ENCODE measurements at places on chromosomes 16 and 17.

DNA sequence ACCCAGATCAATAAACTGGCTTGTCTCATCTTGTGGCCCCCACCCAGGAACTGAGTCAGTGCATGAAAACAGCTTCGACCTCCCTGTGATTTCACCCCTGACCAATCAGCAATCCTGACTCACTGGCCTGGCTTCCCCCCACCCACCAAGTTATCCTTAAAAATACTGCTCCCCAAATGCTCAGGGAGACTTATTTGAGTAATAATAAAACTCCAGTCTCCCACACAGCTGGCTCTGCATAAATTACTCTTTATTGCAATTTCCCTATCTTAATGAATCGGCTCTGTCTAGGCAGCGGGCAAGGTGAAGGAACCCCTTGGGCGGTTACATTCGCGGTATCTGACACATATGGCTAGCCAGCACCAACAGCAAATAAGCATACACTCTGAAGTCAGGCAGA, 9.8 kb upstream of the RABEP1 start:
- DNase-seq, result no peak

GRCh38 chr16:23384878-23385277, 68.1 kb downstream of the COG7 start:
- no peak for DNase-seq

- DNase-seq, result no peak
Measured at GRCh38 chr17:10328206-10328605, 44.6 kb downstream of the MYH13 start.

DNA sequence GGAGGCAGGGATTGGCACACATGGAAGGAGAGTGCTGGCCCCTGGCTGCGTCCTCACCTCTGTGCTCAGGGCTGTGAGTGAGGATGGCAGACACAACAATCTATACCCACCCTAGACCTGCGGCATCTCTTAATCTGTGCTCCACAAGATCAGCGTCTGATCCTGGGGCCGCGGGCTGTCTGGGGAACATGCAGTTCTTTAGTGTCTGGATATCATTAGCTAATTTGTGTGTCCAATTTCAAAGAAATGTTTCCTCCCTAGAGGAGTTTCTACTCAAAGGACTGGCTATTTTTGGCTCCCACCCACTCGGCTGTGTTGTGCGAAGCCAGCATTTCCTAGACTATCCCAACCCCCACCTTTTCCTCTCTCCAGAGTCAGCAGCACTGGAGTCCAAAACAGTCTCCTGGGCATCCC, 93.8 kb downstream of the GRIN2A start:
- no peak for DNase-seq

GRCh38 chr17:37368577-37368976, 7.2 kb upstream of the C17orf78 start:
- DNase-seq, result no peak

- no peak for DNase-seq
Measured at GRCh38 chr16:85029408-85029784, 1.8 kb downstream of the KIAA0513 start.

DNA sequence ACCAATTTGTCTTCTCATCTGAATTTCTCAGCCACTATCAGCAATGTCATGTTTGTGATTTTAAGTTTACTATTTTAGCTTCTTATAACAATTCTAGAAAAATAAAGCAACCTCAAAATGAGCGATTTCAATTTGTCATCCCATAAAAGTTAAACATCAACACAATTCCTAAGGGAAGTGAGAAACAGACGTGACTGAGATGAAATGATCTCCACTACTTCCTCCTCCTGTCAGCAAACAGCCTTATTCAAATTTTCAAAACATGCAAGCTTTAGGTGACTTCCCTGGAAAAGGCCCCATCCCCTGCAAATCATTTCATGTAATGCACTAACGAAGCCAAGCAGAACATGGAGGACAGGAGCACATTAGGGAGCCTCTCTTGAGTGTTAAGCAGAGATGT, 64.9 kb downstream of the ZNF652 start:
- no peak for DNase-seq

GRCh38 chr17:65409381-65409780, 152.1 kb downstream of the AXIN2 start:
- no peak for DNase-seq

GRCh38 chr16:77939968-77940367, 82.4 kb upstream of the CLEC3A start:
- peak; percentile 39 for DNase-seq

DNA sequence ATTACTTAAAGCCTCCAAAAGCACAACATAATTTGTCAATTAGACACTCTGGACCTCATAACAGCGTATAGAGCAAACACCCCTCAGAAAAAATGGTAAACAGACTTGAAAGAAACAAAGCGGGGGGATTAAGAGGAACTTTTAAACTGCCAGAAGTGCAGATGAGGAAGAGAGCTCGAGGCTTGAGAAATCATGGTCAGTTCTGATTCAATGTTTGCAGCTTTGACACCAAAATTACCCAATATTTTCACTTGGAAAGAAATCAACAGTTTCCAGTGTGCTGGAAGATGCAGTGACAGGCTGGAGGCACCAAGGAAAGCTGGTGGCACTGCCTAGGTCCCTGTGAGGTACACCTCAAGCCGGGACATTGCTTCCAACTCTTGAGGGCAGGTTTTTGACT, 180.9 kb upstream of the TOX3 start:
- DNase-seq, result no peak

DNA sequence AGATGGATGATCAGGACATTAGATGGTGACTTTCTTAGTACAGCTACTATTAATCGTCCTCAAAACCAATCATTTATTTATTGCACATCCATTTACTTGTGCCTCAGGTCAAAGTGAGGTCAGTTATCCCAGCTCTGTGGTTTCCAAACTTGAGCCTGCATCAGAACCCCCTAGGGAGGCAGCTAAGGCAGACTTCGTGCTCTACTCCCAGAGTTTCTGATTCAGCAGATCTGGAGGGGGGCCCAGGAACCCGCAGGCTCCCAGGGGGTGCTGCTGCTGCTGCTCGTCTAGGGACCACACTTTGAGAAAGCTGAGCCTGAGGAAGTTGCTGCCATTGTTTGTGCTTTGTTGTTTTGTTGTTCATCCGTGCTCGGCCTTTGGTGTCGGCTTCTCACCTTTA, 44.0 kb upstream of the CLEC18B start:
- no peak for DNase-seq

DNA sequence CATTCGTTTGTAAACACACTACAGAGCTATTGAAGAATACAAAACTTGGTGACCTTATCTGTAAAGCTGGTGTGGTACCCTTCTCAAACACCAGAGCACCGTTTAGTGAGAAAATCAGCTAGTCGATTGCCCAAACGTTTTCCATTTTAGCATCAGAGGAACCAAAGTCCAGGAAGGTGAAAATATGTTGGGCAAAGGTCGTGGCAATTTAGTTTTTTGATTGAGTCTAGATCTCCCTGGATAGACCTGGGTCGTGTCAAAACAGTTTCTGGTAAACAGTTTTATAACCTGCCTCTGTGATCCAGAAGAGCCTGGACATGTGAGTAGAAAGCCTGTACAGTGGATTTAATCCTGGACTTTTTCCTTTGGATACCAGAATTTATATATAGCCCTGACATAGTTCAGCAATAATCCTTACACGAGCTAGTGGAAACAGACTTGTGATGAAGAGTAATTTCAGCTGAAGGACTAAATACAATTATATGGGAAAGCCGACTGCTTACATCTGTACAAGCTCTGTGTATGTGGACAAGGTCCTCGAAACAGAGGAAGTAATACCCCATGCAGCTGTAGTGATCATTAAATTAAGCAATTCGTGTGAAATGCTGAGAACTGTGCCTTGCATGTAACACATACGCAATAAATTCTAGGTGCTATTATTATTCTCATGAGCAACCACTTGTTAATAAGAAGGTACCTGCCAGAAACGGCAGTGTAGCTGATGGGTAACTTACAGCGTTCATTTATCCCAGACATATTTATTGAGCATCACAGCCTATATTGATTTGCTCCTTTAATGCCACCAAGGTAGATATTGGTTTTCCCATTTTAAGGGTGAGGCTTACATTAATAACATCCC, 72.5 kb downstream of the MAP2K6 start:
- no peak for DNase-seq

DNA sequence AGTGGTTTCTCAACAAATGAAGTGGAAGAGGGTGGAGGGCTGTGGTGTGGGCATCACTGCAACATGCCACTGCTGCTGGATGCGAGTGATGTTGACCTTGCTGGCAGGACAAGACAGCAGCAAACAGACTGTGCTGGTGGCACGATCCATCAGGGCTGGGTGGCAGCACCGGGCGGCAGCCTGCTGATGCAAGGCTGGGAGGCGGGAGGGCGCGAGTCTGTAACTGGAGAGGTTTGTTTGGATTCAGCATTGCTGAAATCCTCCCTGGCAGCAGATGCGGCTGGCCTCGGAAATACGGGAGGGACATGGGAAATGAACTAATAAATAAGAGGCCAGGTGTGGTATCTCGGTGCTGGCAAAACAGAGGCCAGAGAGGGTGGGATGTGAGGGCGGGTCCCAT, 224.2 kb downstream of the ENGASE start:
- DNase-seq, result no peak

DNA sequence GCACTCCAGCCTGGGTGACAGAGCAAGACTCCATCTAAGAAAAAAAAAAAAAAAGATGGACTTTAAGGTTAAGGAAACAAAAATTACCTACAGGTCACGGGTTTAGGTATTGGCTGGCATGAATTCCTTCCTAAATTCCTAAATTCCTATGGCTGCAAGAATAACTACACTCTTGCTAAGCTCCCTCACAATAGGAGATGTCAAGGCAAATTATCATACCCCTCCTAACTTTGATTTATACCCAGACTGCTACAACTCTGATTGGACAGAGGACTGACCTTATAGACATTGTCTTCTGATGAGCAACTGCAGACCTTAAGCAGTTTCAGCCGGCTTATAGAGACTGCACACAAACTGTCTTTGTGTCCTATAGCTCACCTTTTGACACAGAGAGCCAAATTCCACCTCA, 25.1 kb upstream of the TMC7 start:
- no peak for DNase-seq

DNA sequence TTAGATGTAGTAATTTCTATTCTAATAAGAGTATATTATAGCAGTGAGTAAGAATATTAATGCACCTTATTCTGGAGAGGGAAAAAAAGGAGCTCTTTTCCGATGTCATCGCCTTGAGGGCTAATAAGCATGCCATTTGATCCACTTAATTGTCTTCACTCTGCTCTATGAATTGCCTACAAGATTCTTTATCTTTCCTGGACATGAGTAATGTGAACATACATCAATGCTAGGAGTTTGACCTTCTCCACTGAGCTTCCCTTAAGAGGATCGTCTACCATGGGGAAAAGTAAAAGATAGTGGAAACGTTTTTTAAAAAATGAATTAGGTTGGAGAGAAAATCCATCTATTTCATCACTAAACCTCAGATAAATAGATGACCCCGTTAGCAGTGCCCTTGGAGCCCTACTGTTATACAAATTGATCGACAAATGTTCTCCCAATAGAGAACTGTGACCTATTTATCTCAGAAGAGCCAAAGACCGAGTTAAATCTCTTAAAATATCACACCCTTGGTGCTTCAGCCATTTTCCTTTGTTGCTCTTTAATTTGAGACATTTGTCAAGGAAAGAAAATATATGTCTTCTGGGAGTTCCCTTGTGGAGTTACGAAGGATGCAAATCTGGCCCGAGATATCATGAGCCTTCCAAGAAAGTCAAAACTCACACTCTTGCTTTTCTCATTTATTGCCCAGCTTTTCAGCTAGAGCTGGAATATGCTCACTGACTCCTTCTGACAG, 898.5 kb downstream of the KCNJ2 start:
- no peak for DNase-seq

DNA sequence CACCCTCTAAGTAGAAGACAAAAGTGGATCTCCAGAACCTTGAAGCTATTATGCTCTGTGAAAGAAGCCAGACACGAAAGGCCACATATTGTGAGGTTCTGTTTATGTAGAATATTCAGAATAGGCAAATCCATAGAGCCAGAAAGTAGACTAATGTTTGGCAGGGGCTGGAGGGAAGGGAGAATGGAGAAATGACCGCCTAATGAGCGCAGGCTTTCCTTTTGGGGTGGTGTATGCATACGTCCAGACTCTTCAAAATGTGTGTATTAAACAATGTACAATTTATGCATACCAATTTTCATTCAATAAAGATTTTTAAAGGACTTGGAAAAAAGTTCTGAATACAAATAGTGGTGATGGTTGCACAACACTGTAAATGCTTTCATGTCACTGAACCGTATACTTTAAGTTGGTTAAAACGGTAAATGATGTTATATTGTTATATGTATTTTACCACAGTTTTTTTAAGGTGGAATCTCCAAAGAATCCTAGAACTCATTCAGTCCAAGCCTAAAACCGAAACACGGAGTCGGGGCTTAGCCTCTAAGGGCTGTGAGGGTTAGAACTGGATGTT, 397.4 kb downstream of the SOX9 start:
- DNase-seq, result no peak

GRCh38 chr16:87216841-87217275, 100.3 kb downstream of the C16orf95 start:
- DNase-seq, result no peak

GRCh38 chr16:77030600-77030999, 160.4 kb upstream of the MON1B start:
- DNase-seq, result no peak

DNA sequence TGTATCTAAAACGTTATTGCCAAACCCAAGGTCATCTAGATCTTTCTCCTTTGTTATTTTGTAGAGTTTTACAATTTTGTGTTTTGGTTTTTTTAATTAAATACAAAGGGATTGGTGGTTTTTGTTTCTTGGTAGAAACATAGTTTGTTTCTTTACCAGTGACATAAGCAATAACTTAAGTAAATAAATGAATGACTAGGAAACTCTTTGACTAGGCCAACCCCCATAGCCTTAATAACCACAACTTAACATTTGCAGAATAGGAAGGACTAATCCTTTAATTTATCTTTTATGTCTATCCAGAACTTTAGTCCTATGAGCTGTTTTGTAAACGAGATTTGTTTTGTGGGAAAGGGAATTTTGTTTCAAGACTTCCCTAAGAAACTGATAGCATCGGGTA, 162.5 kb downstream of the PRKCA start:
- DNase-seq, result no peak

DNA sequence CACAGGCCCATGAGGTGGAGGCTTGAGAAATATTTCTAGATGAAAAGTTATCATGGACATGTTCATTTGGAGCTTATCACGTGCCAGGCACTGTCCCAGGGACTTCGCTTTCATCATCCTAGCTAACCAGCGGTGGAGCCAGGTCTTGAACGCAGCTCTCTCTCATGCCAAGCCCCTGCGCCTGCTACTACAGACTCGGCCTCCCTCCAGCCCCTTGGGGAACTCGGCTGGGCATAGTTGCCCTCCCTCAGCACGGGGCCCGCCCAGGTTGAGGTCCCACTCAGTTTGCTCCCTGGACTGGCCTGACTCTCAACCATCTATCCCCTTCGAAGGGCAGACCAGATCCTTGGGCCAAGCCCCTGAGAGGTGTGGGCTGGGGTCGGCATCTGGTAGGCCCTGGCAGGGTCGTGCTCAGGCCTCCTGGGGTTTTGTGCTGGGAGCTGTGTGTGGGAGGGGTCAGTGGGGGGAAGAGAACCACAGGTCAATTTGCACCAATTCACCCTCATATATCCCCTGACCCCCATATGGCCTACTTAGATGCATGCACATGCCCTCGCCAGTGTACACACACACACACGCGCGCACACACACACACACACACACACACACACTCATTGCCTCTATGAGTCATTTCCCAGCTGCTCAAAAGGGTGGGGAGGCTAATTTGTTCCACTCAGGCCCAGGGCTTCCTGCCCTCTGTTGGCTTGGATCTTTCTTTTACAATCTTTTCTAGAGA, 12.1 kb upstream of the SCN4A start:
- peak; percentile 36 for DNase-seq

GRCh38 chr16:84960942-84961341, 50.4 kb downstream of the ZDHHC7 start:
- DNase-seq, result no peak

- peak; percentile 80 for DNase-seq
Measured at GRCh38 chr17:40219594-40220338, 662 bp downstream of the WIPF2 start.
